Left colon (tissue), 2 donors: ENCODE measurements at places on chromosomes 11 and 22. TPM values are rescaled to one million over a fixed set of nuclear protein-coding genes. Genes with fewer than 3 reads are reported as not detected.

GRCh38 chr11:61999141-61999975 lies 31.9 kb upstream of the FTH1 start:
- DNase-seq = no peak

DNA sequence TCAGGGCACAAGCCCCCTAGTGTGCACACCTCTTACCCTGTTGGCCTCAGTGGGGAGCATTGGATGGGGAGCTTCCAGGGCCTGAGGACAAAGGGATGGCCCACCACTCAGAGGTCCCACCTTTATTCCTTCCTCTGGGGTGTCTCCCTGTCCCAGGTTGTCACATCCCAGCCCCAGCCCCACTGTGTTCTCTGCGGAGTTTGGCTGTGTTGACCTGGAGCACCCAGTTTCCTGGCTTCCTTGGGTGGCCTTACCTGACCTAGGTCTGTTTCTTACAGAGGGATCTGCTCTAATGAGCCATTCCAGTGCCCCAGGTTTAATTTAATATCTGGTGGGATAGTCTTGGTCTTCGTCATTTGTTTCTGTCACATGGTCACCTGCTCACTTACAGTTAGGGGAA lies 38.8 kb upstream of the HORMAD2 start:
- DNase-seq = no peak

- DNase-seq = no peak
Measured at GRCh38 chr11:129704831-129705230, 110.8 kb upstream of the TMEM45B start.

- DNase-seq = no peak
Measured at GRCh38 chr11:128594226-128594625, 6.9 kb upstream of the ETS1 start.

Gene APOBEC3G
- total RNA-seq = 3.8 TPM

GRCh38 chr22:40334899-40335298 lies 11.4 kb upstream of the ADSL start:
- DNase-seq = no peak

DNA sequence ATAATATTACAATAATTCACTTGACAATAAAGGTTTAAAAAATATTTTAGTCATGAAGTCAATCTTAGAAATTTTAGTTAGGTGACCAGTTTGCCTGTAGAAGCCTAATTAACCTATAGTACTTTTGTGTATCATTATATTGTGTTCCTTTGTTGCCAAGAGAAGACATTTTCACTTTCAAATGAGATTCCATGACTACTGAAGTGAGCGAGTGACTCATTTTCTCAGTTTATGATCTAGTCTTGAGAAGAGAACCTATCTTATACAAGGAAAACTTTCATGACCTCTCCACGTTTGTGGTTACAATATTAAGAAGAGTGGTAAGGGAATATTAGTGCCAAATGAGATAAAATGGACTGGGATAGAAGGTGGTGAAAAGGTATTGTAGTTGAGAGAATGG lies 423.9 kb upstream of the CHORDC1 start:
- no peak for DNase-seq
